NCI-H1092 (cell line): ENCODE measurements at places on chromosomes 2 and 18.

DNA sequence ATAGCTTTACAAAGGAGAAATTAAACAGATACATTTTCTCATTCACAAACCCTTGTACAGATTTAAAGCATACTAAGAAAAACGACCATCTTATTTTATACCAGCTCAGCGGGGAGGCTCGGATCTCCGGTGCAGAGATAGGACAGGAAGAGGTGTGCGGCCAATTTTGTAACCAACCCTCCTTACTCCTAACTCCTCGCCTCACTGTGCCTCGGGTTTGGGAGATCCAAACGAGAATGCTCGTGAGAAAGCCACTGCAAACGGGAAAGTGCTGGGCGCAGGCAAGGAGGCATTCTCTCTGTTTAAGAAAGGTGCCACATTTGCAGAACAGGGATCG is 1.2 kb downstream of the KDSR start:
- no peak for DNase-seq

- DNase-seq = no peak
Measured at GRCh38 chr18:23213200-23213599, 77.9 kb downstream of the CABLES1 start.

DNA sequence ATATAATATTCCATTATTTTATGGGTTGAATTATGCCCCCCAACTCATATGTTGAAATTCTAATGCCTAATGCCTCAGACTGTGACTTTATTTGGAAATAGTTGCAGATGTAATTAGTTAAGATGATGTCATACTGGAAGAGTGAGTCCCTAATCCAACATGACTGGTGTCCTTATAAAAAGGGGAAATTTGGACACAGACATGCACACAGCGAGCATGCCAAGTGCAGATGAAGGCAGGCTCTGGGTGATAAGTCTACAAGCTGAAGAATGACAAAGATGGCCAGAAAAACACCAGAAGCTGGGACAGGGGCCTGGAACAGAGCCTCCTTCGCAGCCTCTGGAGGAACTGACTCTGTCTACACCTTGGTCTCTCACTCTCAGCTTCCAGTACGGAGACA is 10.0 kb upstream of the ASAP2 start:
- DNase-seq = no peak

DNA sequence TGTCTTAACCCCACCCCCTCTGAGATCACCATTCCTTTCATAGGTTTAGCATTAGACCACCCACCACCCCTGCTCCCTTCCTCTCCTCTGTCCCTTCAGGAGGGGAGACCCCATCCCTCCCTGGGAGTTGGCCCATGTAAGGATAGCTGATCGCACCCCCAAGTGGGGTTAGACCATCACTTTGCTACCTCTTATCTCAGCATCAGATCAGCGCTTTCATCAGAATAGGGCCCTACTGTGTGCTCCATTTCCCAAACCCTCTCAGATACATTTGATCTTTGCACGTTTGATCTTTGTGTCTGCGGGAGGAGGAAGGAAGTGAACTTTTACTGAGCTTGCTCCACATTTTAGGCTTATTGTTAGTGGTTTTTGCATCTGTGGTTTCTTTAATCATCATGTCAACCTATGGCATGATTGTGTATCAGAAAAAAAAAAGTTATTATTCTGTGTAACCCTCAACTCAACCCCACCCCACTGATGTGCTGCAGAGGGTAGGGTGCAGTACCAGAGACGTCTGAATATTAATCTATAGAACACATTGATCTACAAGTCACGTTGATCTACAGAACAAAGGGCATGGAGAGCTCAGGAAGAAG is 81.2 kb downstream of the PDCL3 start:
- DNase-seq = no peak

DNA sequence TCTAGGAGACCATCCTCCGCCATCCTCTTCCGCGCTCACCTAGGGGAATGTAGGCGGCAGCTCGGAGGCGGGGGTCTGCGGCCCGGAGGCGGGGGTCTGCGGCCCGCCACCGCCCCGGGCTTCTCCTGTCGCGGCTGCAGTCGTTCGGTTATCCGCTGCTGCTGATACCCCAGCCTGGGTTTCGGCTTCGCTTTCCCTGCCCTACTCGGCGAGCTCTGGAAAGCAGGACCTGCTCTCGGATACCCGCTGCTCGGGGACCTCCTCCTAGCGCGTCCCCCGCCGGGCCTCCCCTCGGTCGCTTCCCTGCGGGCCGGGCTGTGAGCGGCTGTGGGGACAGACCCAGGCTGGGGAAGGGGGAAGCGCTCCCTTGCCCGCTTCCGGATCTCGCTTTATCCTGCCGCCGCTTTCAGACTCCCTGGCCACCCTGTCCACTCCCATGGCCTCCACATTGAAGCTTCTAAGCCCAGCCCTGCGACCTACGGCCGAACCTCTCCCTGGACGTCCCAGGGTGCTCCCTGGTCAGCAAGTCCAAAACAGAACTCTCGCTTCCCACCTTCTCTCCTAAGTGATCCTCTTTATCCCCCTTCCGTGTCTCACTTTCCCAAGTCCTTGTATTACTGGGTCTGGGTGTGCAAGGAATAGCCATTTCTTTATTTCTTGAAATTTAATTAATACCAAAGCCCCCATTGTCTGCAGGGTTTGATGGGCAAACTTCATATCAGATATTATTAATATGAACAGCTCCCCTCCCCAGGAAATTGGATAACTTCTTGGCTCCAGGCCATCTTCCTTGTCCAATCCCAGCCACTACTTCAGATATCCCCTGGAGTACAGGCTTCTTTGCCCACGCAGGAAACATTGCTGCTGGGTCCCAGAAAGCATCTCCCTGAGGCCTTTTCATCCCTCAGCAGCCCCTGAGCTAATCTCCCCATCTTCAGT is 769 bp downstream of the FKBP1B start:
- no peak for DNase-seq

DNA sequence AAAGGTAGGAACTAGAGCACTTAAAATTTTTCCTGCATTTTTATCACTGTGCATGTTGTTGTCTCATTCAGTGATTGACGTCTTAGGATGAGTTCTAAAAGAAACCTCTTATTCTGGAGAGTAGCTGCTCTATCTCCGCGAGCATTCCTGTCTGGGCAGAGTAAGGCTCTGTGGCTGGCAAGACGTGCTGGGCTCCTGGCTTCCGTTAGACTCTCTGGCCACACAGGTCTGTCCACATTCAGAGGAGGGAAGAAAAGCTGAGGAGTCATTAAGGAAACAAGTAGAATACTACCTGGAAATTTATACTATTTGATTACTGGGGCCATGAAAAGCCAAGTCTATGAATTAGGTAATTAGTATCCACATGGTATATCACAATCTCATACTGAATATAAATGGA is 138.0 kb upstream of the DNMT3A start:
- no peak for DNase-seq

- DNase-seq = peak; percentile 18
Measured at GRCh38 chr18:57446322-57446721, 11.1 kb downstream of the ONECUT2 start.

DNA sequence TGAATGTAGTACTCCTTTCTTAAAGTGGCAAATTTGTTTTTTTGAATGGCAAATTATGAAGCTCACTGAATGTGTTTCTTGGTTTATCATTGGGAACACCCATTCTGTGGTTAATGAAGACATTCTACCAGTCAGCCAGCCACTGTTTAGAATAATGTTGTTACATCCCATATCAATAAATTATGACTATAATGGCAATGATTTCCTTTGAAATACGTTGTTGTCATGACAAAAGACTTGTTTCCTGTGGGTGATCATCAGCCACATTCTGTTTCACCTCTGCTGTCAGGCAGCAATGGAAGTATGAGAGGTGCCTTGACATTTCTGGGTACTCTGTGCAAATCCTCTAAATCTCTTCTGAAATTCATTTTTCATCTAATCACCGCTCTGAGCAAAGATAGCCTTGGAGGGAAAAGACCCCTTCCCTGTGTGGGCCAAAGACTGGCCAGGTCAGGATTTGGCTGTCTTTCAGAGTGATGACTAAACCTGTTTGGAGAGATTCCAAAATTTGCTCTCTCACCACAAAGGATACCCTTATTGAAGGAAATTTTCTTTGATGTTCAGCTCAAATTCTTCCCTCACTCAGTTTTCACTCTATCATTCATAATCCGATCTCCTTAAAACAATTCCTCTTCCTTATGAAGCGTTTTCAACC is 869.2 kb downstream of the BCL11A start:
- DNase-seq = no peak

DNA sequence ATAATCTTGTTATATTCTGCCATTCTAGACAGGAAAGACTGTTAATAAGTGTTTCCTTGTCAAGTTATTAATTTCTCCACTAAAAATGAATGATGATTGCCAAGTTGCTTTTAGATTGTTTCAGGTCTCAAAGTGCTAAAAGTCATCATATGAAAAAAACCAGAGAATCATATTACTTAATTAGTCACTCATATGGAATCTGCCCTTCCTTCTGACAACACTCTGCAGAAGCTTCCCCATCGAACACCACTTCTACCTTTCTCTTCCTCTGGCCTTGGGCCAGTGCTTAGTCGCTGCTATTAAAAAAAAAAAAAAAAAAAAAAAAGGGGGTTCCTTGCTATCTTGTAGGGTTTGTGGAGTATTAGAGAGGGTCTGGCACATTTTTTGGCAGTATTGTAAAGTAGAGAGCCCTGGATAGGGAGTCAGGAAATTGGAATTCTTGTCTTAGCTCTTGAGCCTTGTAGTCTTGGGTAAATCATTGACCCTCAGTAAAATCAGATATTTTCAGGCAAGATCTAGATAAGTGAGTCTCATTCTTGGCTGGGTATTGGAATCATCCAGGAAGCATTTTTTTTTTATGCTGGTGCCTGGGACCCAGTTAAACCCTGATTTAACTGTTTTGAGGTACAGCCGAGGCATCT is 141.7 kb upstream of the CCDC68 start:
- no peak for DNase-seq
